Subcutaneous adipose tissue (tissue), 4 donors: ENCODE measurements at places on chromosomes 16 and 17. TPM values are rescaled to one million over a fixed set of nuclear protein-coding genes. Genes with fewer than 3 reads are reported as not detected.

Gene VAT1L
- total RNA-seq, result 0.22 TPM

Gene ZNF624
- 8.2 TPM for total RNA-seq

Gene SRCIN1
- 0.82 TPM for total RNA-seq

Gene RECQL5
- total RNA-seq, result 7.7 TPM

Gene TAC4
- total RNA-seq, result not detected

Gene KRTAP17-1
- not detected for total RNA-seq

Gene CHCT1
- total RNA-seq, result not detected

Gene G6PC1
- total RNA-seq, result not detected

Gene TP53TG3D
- not detected for total RNA-seq

Gene ZNF821
- 6.3 TPM for total RNA-seq

Gene CIBAR2
- not detected for total RNA-seq

Gene DPEP2NB
- not detected for total RNA-seq

Gene GEMIN4
- total RNA-seq, result 17.3 TPM

Gene QPRT
- 1.9 TPM for total RNA-seq

Gene RAP1GAP2
- 1.9 TPM for total RNA-seq

Gene HS3ST3A1
- not detected for total RNA-seq

Gene SLC38A8
- total RNA-seq, result not detected

Gene OR1D2
- not detected for total RNA-seq

Gene SLC47A1
- 1.5 TPM for total RNA-seq

Gene CMTM2
- not detected for total RNA-seq

Gene PRSS27
- 3.0 TPM for total RNA-seq

Gene C17orf50
- not detected for total RNA-seq

Gene FDXR
- total RNA-seq, result 7.7 TPM

Gene LGALS9B
- total RNA-seq, result not detected

Gene SOX9
- 3.4 TPM for total RNA-seq

Gene ITGA2B
- total RNA-seq, result not detected

Gene CDRT15
- not detected for total RNA-seq

Gene MT1A
- 81.7 TPM for total RNA-seq

Gene YBX2
- 14.1 TPM for total RNA-seq

Gene BRIP1
- 0.85 TPM for total RNA-seq

Gene LYRM1
- 59.2 TPM for total RNA-seq

Gene CWC25
- 28.4 TPM for total RNA-seq

Gene KRTAP2-3
- not detected for total RNA-seq

Gene GCGR
- not detected for total RNA-seq

Gene PPP1R1B
- total RNA-seq, result 100 TPM

Gene NEUROD2
- total RNA-seq, result not detected

Gene TRPV2
- 66.1 TPM for total RNA-seq

Gene HSF5
- total RNA-seq, result not detected

Gene PTX4
- total RNA-seq, result not detected

Gene DNAAF1
- not detected for total RNA-seq

Gene CCL1
- not detected for total RNA-seq

Gene RNF227
- total RNA-seq, result 1.5 TPM

Gene ABCC11
- not detected for total RNA-seq

Gene DLX4
- not detected for total RNA-seq

Gene OR1A1
- total RNA-seq, result not detected
